ENCODE measurements at places on chromosomes 6 and 20. TPM values are rescaled to one million over a fixed set of nuclear protein-coding genes. Genes with fewer than 3 reads are reported as not detected.

The MOCS1 gene
- 19.7 TPM for total RNA-seq

The ZNF512B gene
- total RNA-seq: 27.0 TPM

The GLP1R gene
- total RNA-seq: 2.6 TPM

The KCNK15 gene
- 0.33 TPM for total RNA-seq

The EEF1E1 gene
- total RNA-seq: 97.2 TPM

The NSFL1C gene
- 87.4 TPM for total RNA-seq

The SLC35D3 gene
- total RNA-seq: 0.57 TPM

DNA sequence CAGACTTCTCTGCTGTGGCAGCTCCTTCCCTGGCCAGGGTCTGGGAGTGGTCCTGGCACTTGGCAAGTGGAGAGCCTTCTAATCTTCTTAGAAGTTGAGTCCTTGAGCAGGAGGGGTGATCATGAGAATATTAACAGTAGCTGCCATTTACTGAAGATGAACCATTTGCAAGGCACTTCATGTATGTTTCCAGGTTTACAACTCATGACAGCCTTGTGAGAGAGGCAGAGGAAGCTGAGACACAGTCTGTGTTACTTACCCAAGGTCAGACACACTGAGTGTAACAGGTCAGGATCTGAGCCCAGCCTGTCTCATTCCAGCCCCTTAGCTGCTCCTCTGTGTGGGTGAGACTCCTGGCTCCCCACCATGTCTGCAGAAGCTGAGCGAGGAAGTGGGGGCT is 45.5 kb upstream of the SRF start:
- DNase-seq: no peak
- H3K36me3 ChIP-seq: no peaks in the 10 kb centered on the region
- no peak overlapping the region for H3K27ac ChIP-seq
- H3K4me3 ChIP-seq: no peak overlapping the region
- H3K27me3 ChIP-seq: no peaks in the 10 kb centered on the region

DNA sequence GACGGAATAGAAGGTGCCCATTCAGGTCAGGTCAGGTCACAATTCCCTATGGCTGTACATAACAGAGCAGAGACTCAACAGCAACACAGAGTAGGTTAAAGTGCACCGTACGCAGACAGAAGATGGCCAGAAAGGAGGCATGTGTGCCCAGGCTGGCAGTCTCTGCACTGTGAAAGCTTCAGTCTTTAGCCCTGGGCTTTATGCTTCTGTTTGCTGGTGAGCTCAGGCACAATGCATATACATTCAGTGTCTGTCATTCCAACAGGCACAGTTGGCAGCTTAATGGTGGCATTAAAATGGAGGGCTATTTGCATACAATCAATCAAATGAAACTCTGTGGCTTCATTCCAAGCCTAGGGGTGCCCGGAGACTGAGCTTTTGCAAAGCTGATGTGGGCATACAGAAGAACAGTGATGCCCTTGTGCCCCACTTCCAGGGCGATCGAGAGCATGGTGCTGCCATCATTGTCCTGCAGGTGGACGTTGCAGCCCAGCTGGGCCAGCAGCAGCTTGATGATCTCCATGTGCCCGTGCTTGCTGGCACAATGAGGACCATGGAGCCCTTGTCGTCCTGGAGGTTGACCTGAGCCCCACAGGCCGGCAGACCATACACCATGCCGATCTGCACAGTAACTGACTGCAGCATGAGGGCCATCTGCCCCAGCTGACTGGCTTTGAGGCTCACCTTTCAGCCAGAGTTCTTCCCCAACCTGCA is 22.4 kb downstream of the TRMT6 start:
- H3K27ac ChIP-seq: no peak overlapping the region
- H3K27me3 ChIP-seq: no peaks in the 10 kb centered on the region
- no peaks in the 10 kb centered on the region for H3K4me1 ChIP-seq
- no peak overlapping the region for H3K4me3 ChIP-seq
- no peaks in the 10 kb centered on the region for H3K36me3 ChIP-seq

GRCh38 chr6:98941319-98941718 is 6.4 kb downstream of the FBXL4 start:
- no peaks in the 10 kb centered on the region for H3K27me3 ChIP-seq
- no peak overlapping the region for H3K27ac ChIP-seq
- no peak overlapping the region for H3K4me3 ChIP-seq
- no peaks in the 10 kb centered on the region for H3K36me3 ChIP-seq
- H3K4me1 ChIP-seq: no peaks in the 10 kb centered on the region

DNA sequence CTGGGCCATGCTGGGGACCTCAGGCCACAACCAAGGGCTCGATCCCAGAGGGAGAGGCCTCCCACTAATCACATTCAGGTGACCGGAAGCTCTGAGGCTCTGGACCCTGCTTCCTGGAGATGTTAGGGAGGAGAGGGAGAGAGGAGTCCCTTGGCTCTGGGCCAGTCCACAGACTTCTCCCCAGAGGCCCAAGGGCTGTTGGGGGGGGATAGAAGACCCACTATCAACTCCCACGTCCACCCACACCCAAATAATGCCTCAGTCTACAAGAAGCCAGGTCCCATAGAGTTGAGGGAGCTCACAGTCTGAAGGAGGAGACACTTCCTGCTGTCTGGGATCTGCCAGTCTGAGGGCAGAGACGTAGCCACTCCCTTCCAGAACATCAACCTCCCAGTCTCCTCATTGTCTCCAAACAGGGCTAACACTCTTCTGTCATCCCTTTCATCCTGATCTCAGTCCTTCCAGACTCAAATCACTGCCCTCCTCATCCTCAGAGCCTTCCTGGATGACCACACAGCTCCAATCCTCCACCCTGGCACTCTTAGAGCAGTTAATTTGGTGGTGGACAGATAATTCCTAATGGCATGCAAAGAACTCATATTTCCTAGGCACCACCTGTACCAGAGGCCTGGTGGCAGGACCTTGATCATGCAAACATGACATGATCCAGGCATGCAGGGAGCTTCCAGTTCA is 69.9 kb downstream of the MRPL14 start:
- no peak overlapping the region for H3K4me3 ChIP-seq
- H3K27ac ChIP-seq: no peak overlapping the region
- H3K27me3 ChIP-seq: no peaks in the 10 kb centered on the region
- DNase-seq: no peak
- H3K36me3 ChIP-seq: no peaks in the 10 kb centered on the region
- H3K4me1 ChIP-seq: no peaks in the 10 kb centered on the region

DNA sequence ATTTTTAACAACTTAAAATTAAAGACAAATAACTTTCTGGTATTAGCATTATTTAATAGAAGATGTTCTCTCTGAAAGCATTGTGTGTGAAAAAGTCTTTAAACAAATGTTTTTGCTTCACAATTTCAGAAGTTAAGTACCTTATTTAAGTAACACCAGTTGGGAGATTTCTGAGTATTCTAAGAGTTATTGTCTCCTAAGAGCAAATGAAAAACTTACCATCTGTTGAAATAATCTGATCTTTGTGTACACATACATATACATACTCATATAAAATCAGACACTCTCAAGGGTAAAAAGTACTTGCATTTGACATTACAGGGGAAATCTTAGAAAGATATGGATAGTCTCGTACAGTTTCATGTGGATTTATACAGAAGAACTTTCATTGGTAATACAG is 2.4 kb downstream of the BTBD3 start:
- H3K27ac ChIP-seq: no peak overlapping the region
- no peak overlapping the region for H3K4me3 ChIP-seq
- no peaks in the 10 kb centered on the region for H3K27me3 ChIP-seq

- no peak overlapping the region for H3K27ac ChIP-seq
- H3K36me3 ChIP-seq: no peaks in the 10 kb centered on the region
- no peak overlapping the region for H3K4me3 ChIP-seq
- no peaks in the 10 kb centered on the region for H3K27me3 ChIP-seq
- H3K4me1 ChIP-seq: no peaks in the 10 kb centered on the region
Observed at GRCh38 chr6:36906539-36907325, 21.0 kb downstream of the C6orf89 start.

GRCh38 chr20:46273717-46274116 is 34.6 kb downstream of the CDH22 start:
- peaks cover 13% of the 10 kb centered on the region for H3K4me1 ChIP-seq
- no peak overlapping the region for H3K4me3 ChIP-seq
- H3K27ac ChIP-seq: no peak overlapping the region
- no peaks in the 10 kb centered on the region for H3K36me3 ChIP-seq
- no peaks in the 10 kb centered on the region for H3K27me3 ChIP-seq

DNA sequence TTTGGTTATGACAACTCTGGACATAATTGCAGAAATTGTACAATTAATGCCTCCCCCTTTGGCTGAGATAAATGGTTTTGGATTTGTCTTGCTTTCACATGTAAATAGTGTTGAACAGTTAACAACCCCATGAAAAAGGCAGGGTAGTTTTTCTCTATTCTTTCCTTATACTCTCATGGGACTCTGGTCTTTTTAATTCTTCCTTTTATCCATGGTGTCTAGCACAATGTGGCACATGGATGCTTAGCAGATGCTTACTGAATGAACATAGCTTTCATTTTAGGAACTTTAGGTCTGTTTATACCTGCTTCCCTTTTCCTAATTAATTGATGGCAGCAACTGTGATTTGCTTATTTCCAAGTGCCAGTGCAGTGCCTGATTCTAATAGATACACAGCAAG is 75.6 kb downstream of the NCOA3 start:
- no peaks in the 10 kb centered on the region for H3K36me3 ChIP-seq
- no peak overlapping the region for H3K27ac ChIP-seq
- no peaks in the 10 kb centered on the region for H3K27me3 ChIP-seq
- no peak overlapping the region for H3K4me3 ChIP-seq
- DNase-seq: no peak

DNA sequence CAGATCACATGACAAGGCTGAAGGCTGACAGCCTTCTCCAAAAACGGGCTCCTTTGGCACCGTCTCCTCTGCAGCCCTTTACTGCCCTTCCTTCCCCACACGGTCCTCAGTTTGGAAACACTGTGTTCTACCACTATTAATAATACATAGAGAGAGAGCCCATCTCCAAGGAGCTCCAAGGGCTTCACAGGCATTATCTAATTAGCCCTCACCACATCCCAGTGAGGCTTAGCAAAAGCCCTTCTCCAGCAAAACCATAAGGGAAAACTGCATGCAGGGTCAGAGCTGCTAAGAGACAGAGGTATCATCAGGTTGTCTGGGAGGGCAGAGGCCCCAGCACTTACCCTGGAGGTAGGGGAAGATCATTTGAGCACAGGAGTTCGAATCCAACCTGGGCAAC is 169.3 kb upstream of the JARID2 start:
- H3K4me1 ChIP-seq: peaks cover 7% of the 10 kb centered on the region

DNA sequence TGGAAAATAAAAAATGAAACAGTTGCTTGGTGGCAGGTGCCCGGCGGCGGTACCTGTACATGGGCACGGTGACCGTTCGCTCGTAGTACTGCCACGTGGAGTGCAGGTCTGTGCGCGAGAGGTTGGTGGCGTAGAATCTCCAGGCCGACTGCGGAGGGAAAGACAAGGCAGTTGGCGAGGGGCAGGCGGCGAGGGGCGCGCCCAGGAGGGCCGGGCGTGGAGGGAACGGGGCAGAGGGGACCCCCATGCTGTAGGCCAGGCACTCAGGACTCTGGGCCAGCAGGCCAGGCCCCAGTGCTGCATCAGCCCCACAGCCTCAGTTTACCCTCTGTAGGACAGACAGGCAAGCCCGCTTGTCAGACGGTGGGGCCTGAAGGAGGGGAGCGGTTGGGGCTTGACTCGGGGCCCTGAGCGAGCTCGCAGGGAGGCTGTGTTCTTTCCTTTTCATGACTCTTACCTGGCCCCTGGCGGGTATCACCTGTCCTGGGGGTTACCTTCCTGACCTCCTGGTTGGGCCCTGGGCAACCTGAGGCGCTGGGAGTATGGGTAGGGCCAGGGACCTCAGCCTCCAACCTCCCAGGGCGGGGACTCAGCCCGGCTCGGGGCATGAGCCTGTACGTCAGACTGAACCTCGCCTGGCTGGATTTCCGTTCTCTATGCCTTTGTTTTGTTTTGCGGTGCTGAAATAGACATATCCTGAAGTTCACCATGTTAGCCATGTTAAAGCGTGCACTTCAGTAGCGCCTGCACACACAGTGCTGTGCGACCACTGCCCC is 38.5 kb downstream of the KCNQ2 start:
- H3K27ac ChIP-seq: no peak overlapping the region
- no peaks in the 10 kb centered on the region for H3K36me3 ChIP-seq
- no peaks in the 10 kb centered on the region for H3K4me1 ChIP-seq
- H3K27me3 ChIP-seq: no peaks in the 10 kb centered on the region
- DNase-seq: no peak

- H3K4me1 ChIP-seq: peaks cover 11% of the 10 kb centered on the region
- no peak overlapping the region for H3K27ac ChIP-seq
- DNase-seq: no peak
- no peaks in the 10 kb centered on the region for H3K27me3 ChIP-seq
- no peak overlapping the region for H3K4me3 ChIP-seq
Observed at GRCh38 chr6:57021086-57021720, 25.3 kb upstream of the KIAA1586 start.

- peak; percentile 84 for DNase-seq
- H3K27ac ChIP-seq: peak within 1 kb of the TSS; percentile 13
- no peaks in the 10 kb centered on the region for H3K27me3 ChIP-seq
- H3K36me3 ChIP-seq: no peaks in the 10 kb centered on the region
Observed at GRCh38 chr20:63553933-63554290, at the start of gene FNDC11. FNDC11 (plus strand) TSS chr20:63554159; CDS start chr20:63555664, 1,505 bp downstream.

- H3K4me3 ChIP-seq: no peak overlapping the region
- no peaks in the 10 kb centered on the region for H3K4me1 ChIP-seq
- H3K27ac ChIP-seq: no peak overlapping the region
- H3K27me3 ChIP-seq: no peaks in the 10 kb centered on the region
Observed at GRCh38 chr6:16481697-16482399, 243.5 kb downstream of the GMPR start.

GRCh38 chr6:160756871-160757270 is 54.8 kb downstream of the PLG start:
- DNase-seq: no peak
- no peak overlapping the region for H3K4me3 ChIP-seq
- no peaks in the 10 kb centered on the region for H3K36me3 ChIP-seq

GRCh38 chr6:128963561-128963960 is 80.6 kb downstream of the LAMA2 start:
- H3K36me3 ChIP-seq: no peaks in the 10 kb centered on the region

DNA sequence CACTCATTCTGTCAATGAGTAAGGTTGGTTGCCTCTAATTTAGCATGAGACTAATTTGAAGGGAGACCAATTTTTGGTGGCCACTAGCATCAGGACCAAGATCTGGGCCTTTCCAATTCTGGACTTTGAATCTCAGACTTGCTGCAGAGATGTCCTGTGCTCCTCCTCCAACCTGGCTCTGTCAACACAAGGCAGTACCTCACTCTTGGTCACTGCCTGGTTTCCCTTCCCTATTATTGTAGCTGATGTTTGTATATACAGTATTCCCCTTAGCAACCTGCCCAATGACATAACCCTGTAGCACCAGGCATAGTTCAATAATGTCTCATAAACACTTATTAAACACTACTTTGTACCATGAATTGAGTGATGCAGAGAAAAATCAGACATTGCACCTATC is 50.4 kb downstream of the UNC5CL start:
- H3K36me3 ChIP-seq: no peaks in the 10 kb centered on the region
- no peak overlapping the region for H3K4me3 ChIP-seq
- no peak for DNase-seq
